ENCODE measurements at places on chromosomes 3 and 15. TPM values are rescaled to one million over a fixed set of nuclear protein-coding genes. Genes with fewer than 3 reads are reported as not detected.

The SNX33 gene
- 14.5 TPM for total RNA-seq

The SERP1 gene
- 96.4 TPM for total RNA-seq

The UBL7 gene
- total RNA-seq = 39.8 TPM

The DOCK3 gene
- 0.44 TPM for total RNA-seq

The ALDH1L1 gene
- total RNA-seq = 0.76 TPM

The ATP13A4 gene
- not detected for total RNA-seq

The CLEC3B gene
- not detected for total RNA-seq

The KBTBD13 gene
- total RNA-seq = not detected

The LSAMP gene
- total RNA-seq = 0.24 TPM

The ACKR2 gene
- total RNA-seq = not detected

The DUOXA2 gene
- not detected for total RNA-seq

The ZMYND10 gene
- total RNA-seq = 1.1 TPM

The ROBO2 gene
- not detected for total RNA-seq

The KCNH8 gene
- total RNA-seq = not detected

The C15orf62 gene
- not detected for total RNA-seq

The LAMB2 gene
- total RNA-seq = 114 TPM

The HDGFL3 gene
- 43.4 TPM for total RNA-seq

The CHRM5 gene
- not detected for total RNA-seq

The MYO5C gene
- total RNA-seq = 5.2 TPM

The COPS2 gene
- total RNA-seq = 61.1 TPM

The ATP8B4 gene
- total RNA-seq = 0.79 TPM

The CHSY1 gene
- 27.4 TPM for total RNA-seq

The ASB14 gene
- total RNA-seq = not detected

The LRRC49 gene
- 5.5 TPM for total RNA-seq

The XIRP1 gene
- total RNA-seq = 0.17 TPM

The TKT gene
- 2,011 TPM for total RNA-seq

The CCNB2 gene
- total RNA-seq = 99.0 TPM

The GBE1 gene
- 25.0 TPM for total RNA-seq

The CTDSPL2 gene
- total RNA-seq = 10.8 TPM

The TTBK2 gene
- total RNA-seq = 2.6 TPM

The RFT1 gene
- total RNA-seq = 27.9 TPM

The HIGD2B gene
- total RNA-seq = not detected

The ACSBG1 gene
- 0.31 TPM for total RNA-seq

The CYP19A1 gene
- 0.34 TPM for total RNA-seq

The CCDC39 gene
- not detected for total RNA-seq

The CASR gene
- not detected for total RNA-seq

The CNTN6 gene
- total RNA-seq = not detected

The ANKRD63 gene
- total RNA-seq = 0.40 TPM

The GALNT15 gene
- not detected for total RNA-seq

The ZDHHC23 gene
- total RNA-seq = 3.5 TPM

The UBA7 gene
- total RNA-seq = 0.41 TPM

The RLBP1 gene
- total RNA-seq = not detected

The MESP1 gene
- 1.7 TPM for total RNA-seq

The HYAL1 gene
- total RNA-seq = 1.00 TPM

The PLAAT1 gene
- 0.17 TPM for total RNA-seq

The CHST14 gene
- 17.6 TPM for total RNA-seq

The CCK gene
- total RNA-seq = 2.7 TPM

The CACNA1D gene
- total RNA-seq = 0.57 TPM

The ROBO1 gene
- 14.4 TPM for total RNA-seq

The HDAC11 gene
- 8.4 TPM for total RNA-seq

The DNAH1 gene
- total RNA-seq = 0.81 TPM

The CA12 gene
- total RNA-seq = 188 TPM

The FSIP1 gene
- total RNA-seq = 0.70 TPM

The HHLA2 gene
- total RNA-seq = not detected

The CIP2A gene
- 19.0 TPM for total RNA-seq

The CHL1 gene
- not detected for total RNA-seq

The EFCC1 gene
- total RNA-seq = not detected

The CCR3 gene
- total RNA-seq = not detected
